ENCODE measurements at places on chromosomes 7 and 10.

DNA sequence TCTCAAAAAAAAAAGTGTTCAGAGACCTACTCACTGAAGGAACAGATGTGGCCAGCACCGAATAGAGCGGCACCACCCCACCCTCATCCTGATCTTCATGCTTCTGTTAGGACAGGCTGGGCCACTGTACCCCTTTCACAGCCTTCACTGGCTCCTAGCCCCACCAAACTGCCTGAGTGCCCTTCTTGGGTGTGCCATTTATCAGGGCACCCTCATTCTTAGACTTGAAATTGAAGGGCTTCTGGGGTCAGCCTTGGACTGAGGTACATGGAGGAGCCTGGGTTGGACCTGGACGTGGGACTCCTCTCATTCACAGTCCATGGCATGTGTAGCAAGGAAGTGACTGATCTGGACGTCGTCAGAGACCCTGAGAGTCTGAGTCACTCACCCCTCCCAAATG lies 190.3 kb downstream of the COBL start:
- DNase-seq, result peak; percentile 30

- no peak for DNase-seq
Observed at GRCh38 chr7:64655811-64656210, 10.1 kb upstream of the ZNF107 start.

GRCh38 chr7:150631866-150632864 lies at the start of gene GIMAP6:
Gene GIMAP6, minus strand, starts transcription at chr7:150632385. Its CDS starts 2,243 bp downstream, at chr7:150630142.
- DNase-seq, result no peak

- DNase-seq, result peak; percentile 26
Observed at GRCh38 chr7:117324960-117325359, 2.1 kb upstream of the WNT2 start.

- peak; percentile 7 for DNase-seq
Observed at GRCh38 chr7:32658467-32658869, 163.2 kb downstream of the AVL9 start.

- DNase-seq, result peak; percentile 60
Observed at GRCh38 chr7:23696916-23697441, 13.0 kb upstream of the STK31 start.

DNA sequence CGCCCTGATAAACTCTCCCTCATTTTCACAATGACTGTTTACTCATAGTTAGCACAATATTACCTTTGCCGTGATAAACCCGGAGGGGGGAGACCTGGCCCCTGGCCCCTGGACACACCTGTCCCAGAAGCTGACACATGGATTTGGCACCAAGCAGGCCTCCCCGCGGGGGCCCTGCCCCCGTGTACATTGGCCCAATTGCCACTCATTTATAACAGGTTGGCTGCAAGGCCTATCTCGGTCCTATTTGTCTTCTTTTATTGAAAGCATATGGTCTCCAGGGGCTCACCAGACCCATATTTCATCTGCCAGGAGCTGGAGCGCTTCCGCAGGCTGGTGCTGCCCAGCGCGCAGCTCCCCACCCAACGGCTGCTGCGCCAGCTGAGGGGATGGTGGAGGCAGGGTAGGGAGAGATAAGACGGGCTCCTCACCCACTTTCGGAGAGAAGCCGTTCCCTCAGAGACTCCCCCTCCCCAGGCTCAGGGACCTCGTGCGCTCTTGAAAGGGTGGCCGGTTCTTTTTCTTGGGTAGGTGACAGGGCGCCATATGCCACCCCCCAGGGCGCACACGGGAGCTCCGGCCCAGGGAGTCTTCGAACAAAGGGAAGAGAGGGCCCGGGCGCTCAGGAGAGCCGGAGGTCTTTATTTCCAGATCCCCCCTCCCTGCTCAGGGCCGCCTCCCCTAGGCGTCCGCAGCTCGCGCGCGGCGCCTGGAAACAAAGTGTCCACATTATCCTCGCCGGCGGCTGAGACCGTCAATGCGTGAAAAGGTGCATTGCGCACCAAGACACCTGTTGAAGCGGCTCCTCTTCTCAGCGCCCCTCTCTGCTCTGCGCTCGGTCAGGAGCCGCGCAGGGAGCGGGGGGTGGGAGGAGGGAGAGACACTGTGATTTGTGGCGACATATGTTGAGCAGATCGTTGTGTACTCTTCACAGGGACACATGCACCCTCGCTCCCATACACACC lies 4.3 kb upstream of the NEUROG3 start:
- DNase-seq, result no peak

Measured in fibroblast of skin of back (primary cell).